ENCODE measurements at places on chromosomes 7 and 10. TPM values are rescaled to one million over a fixed set of nuclear protein-coding genes. Genes with fewer than 3 reads are reported as not detected.

GRCh38 chr7:65342723-65343629, 30.7 kb upstream of the ZNF92 start:
- no peaks in the 10 kb centered on the region for H3K27me3 ChIP-seq
- no peak for DNase-seq
- no peak overlapping the region for H3K4me3 ChIP-seq
- no peaks in the 10 kb centered on the region for H3K4me1 ChIP-seq
- H3K27ac ChIP-seq, result no peak overlapping the region
- H3K36me3 ChIP-seq, result no peaks in the 10 kb centered on the region

GRM3 gene
- not detected for total RNA-seq

GRCh38 chr10:121059351-121059750, 208.2 kb downstream of the WDR11 start:
- no peaks in the 10 kb centered on the region for H3K27me3 ChIP-seq
- H3K27ac ChIP-seq, result no peak overlapping the region
- no peak for DNase-seq
- no peak overlapping the region for H3K4me3 ChIP-seq

ACSL5 gene
- 4.5 TPM for total RNA-seq

- no peak overlapping the region for H3K27ac ChIP-seq
- peaks cover 23% of the 10 kb centered on the region for H3K27me3 ChIP-seq
- no peaks in the 10 kb centered on the region for H3K4me1 ChIP-seq
- H3K4me3 ChIP-seq, result no peak overlapping the region
- DNase-seq, result no peak
These were observed 12.1 kb upstream of the PDGFA start for GRCh38 chr7:531777-532176.

DNA sequence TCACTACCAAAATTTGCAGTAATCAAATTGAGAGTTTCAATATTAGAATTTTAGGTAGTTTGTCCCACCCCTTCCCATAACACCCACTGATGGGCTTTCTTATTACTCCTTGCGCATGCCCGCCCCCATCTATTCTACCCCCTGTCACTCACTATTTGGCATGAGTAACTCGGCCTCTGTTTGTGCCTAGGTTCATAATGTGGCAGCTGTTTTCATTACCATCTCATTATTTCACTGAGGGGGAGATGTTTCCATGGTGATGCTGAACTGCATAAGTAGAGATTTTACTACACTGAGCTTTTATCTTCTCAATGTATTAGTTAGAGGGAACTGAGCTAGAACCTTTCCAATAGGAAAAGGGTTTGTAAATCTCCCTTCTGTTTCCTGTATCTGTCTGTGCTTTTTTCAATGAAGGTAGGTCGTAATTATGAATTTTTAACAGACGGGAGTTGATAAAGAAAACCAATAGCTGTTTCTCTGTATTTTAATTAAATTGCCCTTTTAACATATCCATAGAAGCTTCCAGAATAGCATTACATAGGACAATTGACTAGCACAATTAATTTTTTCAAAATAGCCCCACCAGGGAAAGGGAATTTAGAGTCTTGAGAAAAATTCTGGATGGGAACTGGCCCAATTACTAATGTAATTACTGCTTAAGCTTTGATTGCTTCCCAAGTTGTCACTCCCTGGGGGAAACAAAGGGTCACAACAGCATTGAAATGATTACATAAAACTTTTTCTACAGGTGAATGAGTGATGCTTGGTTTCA, 33.4 kb downstream of the PRPS1L1 start:
- H3K27ac ChIP-seq, result no peak overlapping the region
- H3K36me3 ChIP-seq, result no peaks in the 10 kb centered on the region
- H3K4me1 ChIP-seq, result no peaks in the 10 kb centered on the region
- no peaks in the 10 kb centered on the region for H3K27me3 ChIP-seq
- no peak overlapping the region for H3K4me3 ChIP-seq

- H3K27me3 ChIP-seq, result no peaks in the 10 kb centered on the region
- no peak for DNase-seq
- H3K4me3 ChIP-seq, result no peak overlapping the region
- no peaks in the 10 kb centered on the region for H3K4me1 ChIP-seq
These were observed 250.2 kb downstream of the DPP6 start for GRCh38 chr7:154302380-154302779.

DNA sequence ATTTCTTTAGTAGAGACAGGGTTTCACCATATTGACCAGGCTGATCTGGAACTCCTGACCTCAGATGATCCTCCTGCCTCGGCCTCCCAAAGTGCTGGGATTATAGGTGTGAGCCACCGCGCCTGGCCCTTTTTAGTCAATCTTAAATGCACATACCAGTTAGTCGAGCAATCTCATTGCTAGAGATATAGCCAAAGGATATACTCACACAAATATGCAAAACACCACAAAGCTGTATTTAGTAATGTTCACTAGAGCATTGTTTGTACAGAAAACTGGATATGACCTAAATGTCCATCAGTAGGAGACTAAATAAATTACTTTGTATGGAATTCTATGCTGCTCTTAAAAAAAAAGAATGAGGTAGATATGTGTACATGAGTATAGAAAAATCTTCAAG, 24.5 kb upstream of the IL6 start:
- no peaks in the 10 kb centered on the region for H3K4me1 ChIP-seq
- no peak overlapping the region for H3K4me3 ChIP-seq
- no peaks in the 10 kb centered on the region for H3K27me3 ChIP-seq

Measured in psoas muscle (tissue), 8 donors.